Memory B cell (primary cell): ENCODE measurements at places on chromosomes 13 and 19.

GRCh38 chr13:35225582-35225981 lies 250.9 kb downstream of the MAB21L1 start:
- H3K27ac ChIP-seq: no peak overlapping the region
- DNase-seq: no peak
- no peaks in the 10 kb centered on the region for H3K4me1 ChIP-seq
- H3K36me3 ChIP-seq: peaks cover 8% of the 10 kb centered on the region

DNA sequence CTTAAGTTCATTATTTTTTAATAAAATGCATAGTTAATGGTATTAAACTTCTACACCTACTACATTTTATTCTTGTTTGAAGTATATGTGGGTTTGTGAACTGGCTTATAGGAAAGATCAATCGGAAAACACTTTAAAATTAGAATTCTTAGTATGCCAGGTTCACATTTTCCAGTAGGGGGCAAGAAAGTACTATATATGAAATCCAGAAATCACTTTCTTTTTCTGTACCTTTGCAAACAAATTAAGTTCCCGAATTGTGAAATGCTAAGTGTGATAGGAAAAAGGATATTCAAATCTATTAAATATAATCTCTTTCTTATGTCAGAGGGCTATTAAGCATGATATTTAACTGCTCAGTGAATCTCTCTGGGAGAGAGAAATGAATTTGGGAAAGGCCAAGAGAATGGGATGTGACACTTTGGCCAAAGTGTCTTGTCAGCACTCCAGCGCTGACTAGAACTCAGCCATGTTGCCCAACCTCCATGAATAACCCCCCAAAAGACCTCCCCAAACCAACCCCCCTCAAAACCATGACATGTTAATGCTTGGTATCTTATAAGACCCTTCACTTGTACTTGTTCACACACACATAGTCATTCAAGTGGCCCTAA lies 122.6 kb upstream of the SLC10A2 start:
- DNase-seq: no peak
- H3K4me1 ChIP-seq: no peaks in the 10 kb centered on the region
- H3K36me3 ChIP-seq: no peaks in the 10 kb centered on the region
- no peaks in the 10 kb centered on the region for H3K27me3 ChIP-seq

- no peak overlapping the region for H3K4me3 ChIP-seq
- H3K4me1 ChIP-seq: peaks cover 54% of the 10 kb centered on the region
- peak overlapping the region; percentile 53 for H3K27ac ChIP-seq
- peaks cover 3% of the 10 kb centered on the region for H3K36me3 ChIP-seq
- H3K27me3 ChIP-seq: no peaks in the 10 kb centered on the region
Measured at GRCh38 chr19:16599655-16600346, 27.6 kb upstream of the SLC35E1 start.

DNA sequence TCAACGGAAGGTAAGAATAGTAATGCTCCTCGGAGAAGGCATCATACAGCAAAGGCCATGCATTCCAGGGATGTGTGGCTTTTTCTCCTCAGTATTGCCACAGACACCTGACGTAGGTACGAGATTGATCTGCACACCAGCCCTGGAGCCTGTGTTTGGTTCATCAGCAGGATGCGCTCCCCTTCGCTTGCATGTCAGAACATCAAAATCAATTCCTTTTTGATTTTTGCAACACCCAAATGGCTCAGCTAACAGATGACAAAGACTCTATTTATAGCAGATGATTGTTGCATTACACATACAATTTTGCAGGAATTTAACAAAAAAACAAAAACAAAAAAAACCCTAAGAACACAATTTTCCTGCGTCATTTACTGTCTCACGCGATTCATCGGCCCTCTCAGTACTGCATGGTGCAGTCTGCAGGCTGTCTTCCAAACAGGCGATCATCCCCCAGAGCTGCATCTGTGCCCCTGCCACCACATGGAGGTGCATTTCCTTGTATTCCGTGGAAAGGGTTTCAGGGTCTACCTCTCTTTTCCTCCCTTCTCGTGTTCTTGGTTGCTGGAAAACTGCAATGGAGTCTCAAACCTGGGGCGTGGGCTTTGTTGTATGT lies 207.3 kb downstream of the TEX29 start:
- DNase-seq: no peak
- peaks cover 2% of the 10 kb centered on the region for H3K27me3 ChIP-seq
- H3K4me1 ChIP-seq: no peaks in the 10 kb centered on the region
- H3K4me3 ChIP-seq: no peak overlapping the region
- no peak overlapping the region for H3K27ac ChIP-seq
- H3K36me3 ChIP-seq: no peaks in the 10 kb centered on the region

GRCh38 chr13:44432650-44433049 lies 59.0 kb downstream of the SERP2 start:
- no peak overlapping the region for H3K4me3 ChIP-seq
- DNase-seq: no peak
- H3K4me1 ChIP-seq: peaks cover 9% of the 10 kb centered on the region
- no peak overlapping the region for H3K27ac ChIP-seq
- H3K27me3 ChIP-seq: no peaks in the 10 kb centered on the region
- H3K36me3 ChIP-seq: peaks cover 6% of the 10 kb centered on the region

DNA sequence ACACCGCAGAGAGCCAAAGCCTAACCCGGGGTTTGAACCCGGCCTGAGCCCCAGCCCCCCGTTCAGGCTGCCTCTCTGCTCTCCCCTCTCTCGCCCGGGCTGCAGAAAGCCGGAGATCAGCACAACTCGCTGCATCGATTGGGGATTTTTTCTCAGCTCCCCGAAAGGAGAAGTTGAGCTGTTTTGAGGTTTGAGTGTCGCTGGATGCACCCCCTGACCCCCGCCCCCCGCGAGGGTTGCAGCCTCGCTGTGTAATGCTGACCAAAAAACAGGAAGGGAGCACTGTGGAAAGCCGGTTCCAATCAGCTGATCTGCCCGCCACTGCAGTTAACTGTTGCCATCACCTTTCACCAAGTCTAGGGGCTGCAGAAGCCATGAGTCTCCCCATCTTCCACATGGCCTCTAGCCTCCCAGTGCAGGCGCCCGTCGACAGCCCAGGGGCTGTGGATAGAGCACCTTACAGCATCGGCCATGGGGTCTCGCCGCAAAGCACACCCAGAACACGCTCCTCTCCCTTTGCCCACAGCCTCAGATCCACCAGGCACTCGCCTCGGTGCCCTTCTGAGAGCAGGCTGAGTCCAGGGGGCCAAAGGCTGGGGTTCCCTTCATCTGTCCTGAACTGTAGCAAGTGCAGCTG lies 34.5 kb downstream of the MYO9B start:
- H3K4me1 ChIP-seq: peaks cover 66% of the 10 kb centered on the region
- peaks cover 20% of the 10 kb centered on the region for H3K36me3 ChIP-seq
- DNase-seq: peak; percentile 75
- H3K27me3 ChIP-seq: no peaks in the 10 kb centered on the region
- H3K4me3 ChIP-seq: peak overlapping the region; percentile 78
